ENCODE measurements at places on chromosomes 2 and 18.

GRCh38 chr2:24122366-24123194 is 554 bp downstream of the PFN4 start:
- DNase-seq, result no peak

- no peak for DNase-seq
These were observed 28.4 kb downstream of the ADCYAP1 start for GRCh38 chr18:933082-933481.

DNA sequence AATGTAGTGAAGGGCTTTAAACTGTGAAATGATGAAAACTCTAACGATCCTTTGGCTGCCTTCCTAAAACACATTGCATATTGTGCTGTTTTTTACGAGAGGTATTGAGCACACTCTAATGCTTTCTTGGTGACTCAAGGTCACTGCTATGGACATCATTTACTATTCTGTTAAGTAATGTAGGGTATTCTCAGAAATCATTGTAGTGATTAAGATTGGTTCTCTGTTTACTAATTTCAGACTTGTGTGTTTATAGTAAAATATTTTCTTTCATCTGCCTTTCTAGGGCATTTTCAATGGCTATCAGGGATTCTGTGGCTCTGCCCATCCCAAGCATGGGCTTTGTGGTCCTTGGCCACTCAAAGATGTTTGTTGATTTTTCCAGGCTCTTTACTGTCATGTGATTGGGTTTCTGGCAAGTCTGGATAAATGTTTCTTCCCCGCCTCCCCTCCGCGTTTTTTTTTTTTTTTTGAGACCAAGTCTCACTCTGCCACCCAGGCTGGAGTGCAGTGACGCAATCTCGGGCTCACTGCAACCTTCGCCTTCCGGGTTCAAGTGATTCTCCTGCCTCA is 29.3 kb downstream of the UBE2F start:
- DNase-seq, result no peak

GRCh38 chr2:121254748-121255147 is 30.3 kb downstream of the TFCP2L1 start:
- DNase-seq, result no peak

- DNase-seq, result no peak
These were observed 220.1 kb downstream of the HAUS1 start for GRCh38 chr18:46324087-46324955.

Measured in stimulated activated CD4-positive, alpha-beta T cell treated with anti-CD3 and anti-CD28 coated beads, Interleukin-4, amount 100 ng/mL, for 48 hours (primary cell).